ENCODE measurements at places on chromosomes 16 and 17. TPM values are rescaled to one million over a fixed set of nuclear protein-coding genes. Genes with fewer than 3 reads are reported as not detected.

GRCh38 chr17:62941358-62941991 is 24.6 kb upstream of the TANC2 start:
- DNase-seq: no peak

TBC1D28 gene
- polyA plus RNA-seq: not detected

TEDC2 gene
- polyA plus RNA-seq: 1.1 TPM

GRCh38 chr16:84794186-84794585 is 25.6 kb upstream of the CRISPLD2 start:
- no peak for DNase-seq

- DNase-seq: no peak
Observed at GRCh38 chr17:67420994-67421393, 43.9 kb downstream of the PITPNC1 start.

GRCh38 chr17:56144223-56144622 is 9.1 kb upstream of the ANKFN1 start:
- DNase-seq: no peak

DNA sequence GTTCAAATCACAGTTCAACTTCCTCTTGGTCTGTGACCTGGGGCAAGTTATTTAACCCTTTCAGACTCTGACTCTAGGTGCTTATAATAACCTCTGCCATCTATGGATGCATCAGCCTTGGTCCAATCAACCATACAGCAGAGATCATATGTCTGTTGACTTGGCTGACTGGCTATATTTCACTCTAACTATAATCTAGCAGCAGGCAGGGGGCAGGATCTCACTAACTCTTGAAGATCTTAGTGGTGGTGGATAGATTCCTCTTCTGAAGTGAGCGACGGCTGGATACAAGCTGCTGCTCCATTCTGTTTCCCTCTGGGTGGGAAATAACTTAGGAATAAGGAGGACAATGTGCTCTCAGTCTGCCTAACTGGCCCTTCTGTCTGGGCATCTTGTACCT is 146.6 kb downstream of the SKAP1 start:
- no peak for DNase-seq
